ENCODE measurements at places on chromosomes 7 and 10.

DNA sequence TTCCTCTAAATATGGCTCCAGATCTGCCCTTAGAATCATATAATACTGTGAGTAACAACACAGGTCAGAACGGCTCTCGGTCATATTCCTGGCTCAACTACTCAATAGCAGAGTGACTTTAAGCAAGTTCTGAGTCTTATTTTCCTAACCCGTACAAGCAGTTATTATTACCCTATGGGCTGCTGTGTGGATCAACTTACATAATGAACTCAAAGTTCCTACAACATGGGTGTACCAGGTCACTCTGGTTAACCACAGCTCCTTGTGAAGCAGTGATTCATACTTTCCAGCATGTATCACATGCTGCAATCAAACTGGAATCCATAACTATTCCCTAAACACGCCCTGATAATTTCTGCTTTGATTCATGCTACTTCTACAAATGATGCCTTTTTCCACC, 107.3 kb downstream of the LRRN3 start:
- no peak for DNase-seq

GRCh38 chr7:70093205-70093904, 495.1 kb downstream of the AUTS2 start:
- no peak for DNase-seq

DNA sequence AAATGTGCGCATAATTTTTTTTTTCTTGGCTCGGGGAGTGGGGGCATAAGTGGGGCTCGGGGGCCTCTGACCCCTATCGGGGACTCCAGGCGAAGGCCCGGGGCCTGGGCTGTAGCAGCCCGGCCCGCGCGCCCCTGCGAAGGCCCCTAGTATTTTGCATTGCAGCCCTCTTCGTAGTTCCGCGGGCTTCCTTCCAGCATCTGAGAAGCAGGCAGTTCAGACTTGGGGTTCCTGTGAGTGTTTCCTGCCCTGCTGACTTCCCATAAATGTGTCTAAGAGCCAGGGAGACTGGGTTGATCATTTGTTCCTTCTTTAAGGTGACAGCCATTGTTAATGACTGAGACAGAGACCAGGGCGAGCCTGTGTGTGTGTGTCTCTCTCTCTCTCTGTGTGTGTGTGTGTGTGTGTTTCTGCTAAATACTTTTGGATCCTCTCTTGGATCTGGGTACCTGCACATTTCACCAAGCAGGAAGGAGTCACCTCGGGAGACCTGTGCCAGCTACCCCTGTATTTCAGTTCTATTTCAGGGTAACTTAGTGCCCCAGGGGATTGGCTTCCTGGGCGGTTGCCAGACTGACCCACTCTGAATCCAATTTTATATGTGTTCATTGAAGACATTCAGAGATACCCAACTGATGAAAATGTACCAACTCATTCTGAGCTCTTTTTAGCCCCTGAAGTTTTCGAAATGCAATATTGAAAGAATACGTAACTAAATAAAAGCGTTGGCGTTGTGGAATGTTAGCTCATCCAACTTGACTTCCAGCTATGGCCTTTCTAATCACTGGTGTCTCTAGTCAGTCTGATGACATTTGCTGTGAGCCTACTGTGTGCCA, 805 bp downstream of the MSRB2 start:
- DNase-seq: no peak

DNA sequence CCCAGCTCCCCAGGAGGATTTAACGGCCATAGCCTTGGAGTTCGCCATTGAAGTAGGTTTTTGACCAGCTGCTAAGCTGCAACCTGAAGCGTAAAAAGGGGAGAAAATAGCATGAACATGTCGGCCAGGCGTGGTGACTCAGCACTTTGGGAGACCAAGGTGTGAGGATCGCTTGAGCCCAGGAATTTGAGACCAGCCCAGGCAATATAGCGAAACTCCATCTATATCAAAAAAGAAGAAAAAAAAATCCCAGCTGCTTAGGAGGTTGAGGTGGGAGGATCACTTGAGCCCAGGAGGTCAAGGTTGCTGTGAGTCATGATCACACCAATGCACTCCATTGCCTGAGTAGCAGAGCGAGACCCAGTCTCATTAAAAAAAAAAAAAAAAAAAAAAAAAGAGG, 32.2 kb upstream of the MCU start:
- DNase-seq: no peak

GRCh38 chr7:95255691-95256090, 68.6 kb downstream of the PON1 start:
- no peak for DNase-seq

GRCh38 chr7:47764746-47765145, 182.8 kb upstream of the TNS3 start:
- no peak for DNase-seq
